Subcutaneous preadipocyte (primary cell): ENCODE measurements at places on chromosomes 6 and 20. TPM values are rescaled to one million over a fixed set of nuclear protein-coding genes. Genes with fewer than 3 reads are reported as not detected.

The IL17A gene
- total RNA-seq: not detected in 2 replicates

The DUSP15 gene
- not detected in 2 replicates for total RNA-seq

The TRAPPC3L gene
- total RNA-seq: not detected in 2 replicates

The UNC93A gene
- not detected in 2 replicates for total RNA-seq

The MUC22 gene
- not detected in 2 replicates for total RNA-seq

The CDH26 gene
- total RNA-seq: under 0.01 TPM in 1 of 2 replicates, not detected in the other
